Large intestine (tissue), 12 donors: ENCODE measurements at places on chromosomes 4 and X. TPM values are rescaled to one million over a fixed set of nuclear protein-coding genes. Genes with fewer than 3 reads are reported as not detected.

DNA sequence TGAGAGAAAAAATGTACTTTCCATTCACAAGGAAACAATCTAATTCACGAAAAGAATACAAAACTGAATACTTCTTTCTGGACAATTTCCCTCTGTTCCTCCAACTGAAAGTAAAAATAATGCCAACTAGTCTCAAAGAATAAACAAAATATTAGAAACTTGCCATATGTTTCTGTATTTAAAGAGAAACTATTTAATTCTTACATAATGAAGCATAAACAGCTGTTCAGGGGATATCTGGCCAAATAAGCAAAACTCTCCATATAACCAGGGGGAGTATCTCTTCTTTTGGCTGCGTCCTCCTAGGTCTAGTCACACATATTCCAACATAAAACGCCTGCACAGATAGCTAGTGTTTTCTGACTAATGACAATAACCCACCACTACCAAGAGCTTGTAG lies 805 bp downstream of the GATB start:
- peak; percentile 4 for DNase-seq

DNA sequence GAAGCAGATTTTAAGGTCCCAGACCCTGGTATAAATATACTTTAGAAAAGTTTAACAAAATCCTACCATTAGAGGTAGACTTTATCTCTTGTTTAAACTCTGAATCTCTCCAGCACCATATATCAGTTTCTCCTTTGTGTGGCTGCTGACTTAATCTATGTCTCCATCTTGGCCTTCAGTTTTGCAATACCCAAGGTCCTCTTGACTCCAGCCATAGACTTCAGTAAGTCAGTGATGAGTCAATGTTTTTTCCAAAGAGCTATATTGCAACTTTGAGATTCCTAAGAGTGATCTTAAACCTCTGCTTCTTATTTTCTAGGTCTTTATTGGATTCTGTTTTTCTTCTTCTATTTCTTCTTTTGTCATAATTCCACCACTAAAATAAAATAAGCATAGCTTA lies 50.8 kb upstream of the ADGRL3 start:
- DNase-seq: no peak

DNA sequence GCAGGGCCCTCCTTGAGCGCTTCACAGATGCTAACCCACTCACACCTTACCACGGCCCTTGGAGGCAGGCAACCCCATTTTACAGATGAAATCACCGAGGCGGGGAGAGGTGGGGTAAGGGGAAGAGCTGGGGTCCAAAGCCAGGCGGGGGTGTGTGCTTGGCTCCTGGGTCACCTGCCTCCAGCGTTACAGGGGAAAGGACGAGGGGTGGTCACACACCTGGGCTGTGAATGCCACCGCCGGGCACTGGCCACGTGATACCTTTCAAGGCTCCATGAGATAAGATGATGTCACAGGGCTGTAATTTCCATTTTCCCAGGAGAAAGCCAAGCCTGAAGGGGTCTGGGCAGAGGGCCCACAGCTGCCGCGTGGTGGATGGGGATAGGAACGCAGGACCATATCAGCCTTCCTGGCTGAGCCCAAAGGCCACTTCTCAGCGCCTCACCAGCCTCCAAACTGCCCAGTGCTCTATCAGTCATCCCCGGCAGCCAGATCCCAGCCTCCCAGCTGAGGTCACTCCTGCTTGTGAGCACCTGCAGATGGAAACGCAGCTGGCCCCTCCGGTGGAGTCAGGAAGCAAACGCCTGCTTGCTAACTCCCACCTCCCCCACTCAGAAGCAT lies 62.4 kb upstream of the CRMP1 start:
- DNase-seq: no peak

- DNase-seq: no peak
These were observed 240.5 kb downstream of the STIM2 start for GRCh38 chr4:27101126-27101525.

- DNase-seq: no peak
These were observed 3.5 kb upstream of the UGT2A2 start for GRCh38 chr4:69642961-69643360.

GRCh38 chr4:165600959-165601683 lies 222.3 kb downstream of the CPE start:
- DNase-seq: no peak

DNA sequence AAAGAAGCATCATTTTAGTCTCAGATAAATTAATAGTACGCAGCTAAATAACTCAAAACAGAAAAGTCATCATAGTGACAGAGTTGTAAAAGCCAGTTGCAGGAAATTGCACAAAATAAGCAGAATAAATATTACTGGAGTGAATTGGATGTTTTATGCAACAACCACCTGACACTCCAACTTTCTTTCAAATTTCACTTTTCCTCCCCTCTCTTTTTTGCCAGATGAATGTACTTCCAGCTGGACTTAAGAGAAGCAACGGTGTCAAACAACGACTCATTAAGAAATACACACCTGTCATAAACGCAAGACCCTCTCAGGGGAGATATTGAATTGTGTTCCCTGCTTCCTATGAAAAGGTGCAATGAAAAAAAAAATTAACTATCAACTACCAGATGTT lies 120.2 kb upstream of the HCCS start:
- no peak for DNase-seq

DNA sequence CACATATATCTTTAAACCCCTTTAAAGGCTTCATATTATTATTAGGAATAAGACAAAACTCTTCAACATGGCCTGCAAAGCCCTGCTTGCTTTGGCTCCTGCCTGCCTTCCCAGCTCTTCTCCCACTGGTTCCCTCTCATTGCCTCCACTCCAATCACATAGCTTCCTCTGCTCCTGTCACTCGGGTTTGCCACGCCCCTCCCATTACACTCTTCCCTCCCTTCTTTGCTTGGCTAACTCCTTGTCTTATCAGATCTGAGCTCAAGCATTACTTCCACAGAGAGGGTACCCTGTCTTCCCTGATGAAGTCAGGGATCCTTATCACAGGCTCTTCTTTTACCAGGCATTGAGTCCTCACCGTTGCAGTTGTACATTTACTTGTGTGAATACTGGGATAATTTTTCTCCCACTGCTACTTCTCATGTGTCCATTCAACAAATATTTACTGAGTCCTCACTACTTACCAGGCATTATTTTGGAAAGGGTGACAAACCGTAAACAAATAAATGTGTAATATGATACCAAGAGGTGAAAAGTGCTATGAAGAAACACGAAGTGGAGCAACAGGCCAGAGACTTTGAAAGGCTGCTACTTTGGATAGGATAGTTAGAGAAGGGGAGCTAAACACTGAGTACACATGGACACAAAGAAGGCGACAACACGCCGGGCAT lies 3.2 kb upstream of the VGLL1 start:
- no peak for DNase-seq

DNA sequence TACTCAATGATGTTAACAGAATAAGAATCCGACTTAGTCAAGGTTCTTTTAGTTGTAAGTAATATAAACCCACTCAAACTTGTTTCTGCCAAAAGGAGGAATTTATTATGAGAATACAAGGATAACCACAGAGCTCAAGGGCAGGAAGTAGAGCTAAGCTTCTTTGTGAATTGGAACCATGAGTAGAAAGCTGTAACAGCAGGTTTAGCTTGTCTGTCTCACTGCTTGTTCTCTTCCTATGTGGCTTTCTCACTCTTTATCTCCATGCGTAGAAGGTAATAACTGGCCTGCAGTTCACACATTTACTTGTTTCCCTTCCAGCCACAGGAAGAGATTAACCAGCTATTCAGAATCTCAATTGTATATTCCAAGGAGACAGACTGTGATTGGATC lies 378.3 kb downstream of the PPP1R2C start:
- no peak for DNase-seq

GRCh38 chr4:19531906-19532848 lies 719.5 kb upstream of the SLIT2 start:
- DNase-seq: no peak

- DNase-seq: peak; percentile 4
These were observed 534.9 kb upstream of the FMR1 start for GRCh38 chrX:147376601-147377422.

GRCh38 chrX:37420756-37421155 lies 71.6 kb downstream of the PRRG1 start:
- no peak for DNase-seq

- no peak for DNase-seq
These were observed 177.6 kb upstream of the GLRA2 start for GRCh38 chrX:14351611-14352303.

DNA sequence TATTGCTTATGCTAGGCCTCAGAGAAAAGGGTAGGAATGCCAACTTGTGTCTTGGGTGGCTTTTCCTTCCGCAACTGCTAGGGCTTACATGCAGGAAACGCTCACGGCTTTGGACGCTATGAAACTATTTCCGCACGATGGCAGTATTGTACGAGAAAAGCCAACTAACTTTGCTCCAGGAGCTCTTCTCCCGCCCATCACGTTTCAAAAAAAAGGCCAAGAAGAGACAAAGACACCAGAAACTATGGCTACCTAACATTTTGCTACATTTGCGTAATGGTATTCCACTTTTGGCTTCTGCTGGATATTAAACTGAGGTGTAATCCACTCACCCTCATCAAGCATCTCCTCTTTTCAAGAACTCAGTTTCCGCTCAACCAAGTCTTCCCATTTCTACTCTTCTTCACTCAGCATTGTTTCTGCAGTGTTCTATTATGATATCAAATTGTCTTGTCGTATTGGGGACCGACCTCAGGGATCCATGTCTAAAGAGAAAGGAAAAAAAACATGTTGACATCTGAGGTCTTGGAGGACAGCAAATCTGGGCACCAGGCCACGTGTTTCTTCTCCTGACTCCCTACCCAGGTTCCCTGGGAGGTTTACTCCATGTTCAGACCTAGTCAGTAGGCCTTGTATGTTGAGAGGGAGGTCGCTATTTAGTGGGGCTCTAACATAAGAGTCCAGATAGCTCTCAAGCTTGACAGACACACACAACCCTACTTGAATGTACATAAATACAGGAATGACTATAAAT lies 239.4 kb upstream of the STK26 start:
- DNase-seq: no peak

- no peak for DNase-seq
These were observed 30.5 kb upstream of the MAGED1 start for GRCh38 chrX:51862920-51863319.

TMEM154 gene
- polyA plus RNA-seq: 0.90 TPM

OTOP1 gene
- not detected for polyA plus RNA-seq

MAGED4B gene
- polyA plus RNA-seq: 102 TPM

ODAM gene
- 2.5 TPM for polyA plus RNA-seq

RRH gene
- 0.28 TPM for polyA plus RNA-seq

GCNA gene
- 1.6 TPM for polyA plus RNA-seq

USP17L26 gene
- polyA plus RNA-seq: not detected

NPY2R gene
- 1.8 TPM for polyA plus RNA-seq

GPM6B gene
- 11.5 TPM for polyA plus RNA-seq

PRDX4 gene
- polyA plus RNA-seq: 94.2 TPM

EDA gene
- polyA plus RNA-seq: 25.1 TPM

GPRIN3 gene
- 8.7 TPM for polyA plus RNA-seq
